ENCODE measurements at places on chromosomes 2 and 18.

DNA sequence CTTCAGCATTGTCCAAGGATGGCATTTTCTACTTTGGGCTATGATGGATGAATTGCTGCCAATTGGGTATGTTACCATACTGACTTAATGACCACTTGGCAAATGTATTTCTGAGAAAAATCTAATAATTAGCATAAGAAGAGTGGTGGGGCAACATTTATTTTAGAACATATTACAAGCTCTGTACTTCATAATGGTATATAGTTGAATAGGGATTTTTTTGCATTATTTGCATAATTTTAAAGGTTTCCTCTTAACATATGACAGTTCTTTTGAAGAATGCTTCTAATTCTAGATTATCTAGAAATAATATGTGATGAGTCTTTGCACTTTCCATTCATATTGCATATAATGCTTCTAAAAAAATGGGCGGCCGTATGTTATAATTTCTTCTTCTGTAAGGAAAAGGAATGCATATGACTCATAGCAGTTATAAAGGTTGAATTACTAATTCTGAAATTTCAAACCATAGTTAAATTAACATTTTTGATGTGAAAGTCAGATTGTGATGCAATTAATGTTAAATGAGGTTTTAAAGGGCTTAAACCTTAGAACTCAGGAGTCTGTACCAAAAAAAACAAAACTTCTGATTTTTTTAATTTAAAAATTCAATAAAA, 1652.3 kb upstream of the SLC39A10 start:
- no peak for DNase-seq

DNA sequence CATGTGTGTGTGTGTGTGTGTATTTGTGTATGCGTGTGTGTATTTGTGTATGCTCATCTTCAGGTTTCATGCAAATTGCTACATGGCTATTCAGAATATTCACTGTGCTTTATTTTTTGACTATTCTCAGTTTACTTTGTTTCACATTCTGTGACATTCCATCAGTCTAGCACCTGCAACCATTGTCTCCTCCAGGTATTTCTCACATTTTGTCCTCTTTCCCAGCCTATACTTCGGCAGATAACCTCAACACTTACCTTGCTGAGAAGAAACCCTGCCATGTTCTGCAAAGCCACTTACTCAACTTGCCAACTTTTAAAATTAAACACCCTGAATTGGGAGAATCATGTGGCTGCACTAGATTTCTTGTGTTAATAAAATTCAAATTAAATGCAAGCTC, 135.4 kb upstream of the REG3A start:
- no peak for DNase-seq

DNA sequence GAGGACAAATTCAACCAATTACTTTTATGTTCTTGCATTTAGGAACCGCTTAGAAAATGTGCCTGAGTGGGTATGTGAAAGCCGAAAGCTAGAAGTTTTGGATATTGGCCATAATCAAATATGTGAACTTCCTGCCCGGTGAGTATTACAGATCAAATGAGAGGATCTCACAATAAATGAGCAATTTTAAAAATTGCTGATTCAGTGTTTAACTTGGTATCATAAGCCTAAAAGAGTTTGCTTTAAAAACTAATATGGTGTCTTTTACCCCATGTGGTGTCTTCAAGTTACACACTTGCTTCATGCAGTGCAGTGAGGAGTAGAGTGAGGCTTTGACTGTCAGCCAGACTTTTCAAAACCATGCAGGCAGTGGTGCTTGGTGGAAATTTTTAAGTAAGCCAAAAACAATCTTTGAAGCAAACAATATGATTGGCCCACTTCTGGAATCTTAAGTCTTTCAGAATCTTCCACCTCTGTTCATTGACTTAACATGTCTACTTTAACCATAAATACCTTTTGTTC, 199.6 kb downstream of the PHLPP1 start:
- no peak for DNase-seq

DNA sequence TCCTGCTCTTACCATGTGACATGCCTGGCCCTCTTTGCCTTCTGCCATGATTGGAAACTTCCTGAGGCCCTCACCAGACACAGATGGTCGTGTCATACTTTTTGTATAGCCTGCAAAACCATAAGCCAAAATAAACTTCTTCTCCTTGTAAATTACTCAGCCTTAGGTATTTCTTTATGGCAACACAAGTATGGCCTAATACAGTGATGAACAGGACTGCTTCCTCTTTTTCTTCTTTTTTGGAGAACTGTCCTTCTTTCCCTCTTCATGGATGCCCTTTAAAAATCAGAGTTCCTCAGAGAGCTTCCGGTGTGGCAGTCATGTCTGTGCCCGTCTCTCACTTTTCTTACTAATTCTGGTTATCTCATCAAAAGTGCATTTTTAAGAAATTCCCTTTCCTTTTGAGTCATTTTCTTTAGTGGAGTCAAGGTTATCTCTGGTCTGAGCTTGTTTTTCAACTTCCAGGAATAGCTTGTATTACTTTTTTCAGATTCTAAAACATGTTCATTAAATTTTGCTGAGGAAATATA, 9.2 kb upstream of the IL1A start:
- DNase-seq = no peak

DNA sequence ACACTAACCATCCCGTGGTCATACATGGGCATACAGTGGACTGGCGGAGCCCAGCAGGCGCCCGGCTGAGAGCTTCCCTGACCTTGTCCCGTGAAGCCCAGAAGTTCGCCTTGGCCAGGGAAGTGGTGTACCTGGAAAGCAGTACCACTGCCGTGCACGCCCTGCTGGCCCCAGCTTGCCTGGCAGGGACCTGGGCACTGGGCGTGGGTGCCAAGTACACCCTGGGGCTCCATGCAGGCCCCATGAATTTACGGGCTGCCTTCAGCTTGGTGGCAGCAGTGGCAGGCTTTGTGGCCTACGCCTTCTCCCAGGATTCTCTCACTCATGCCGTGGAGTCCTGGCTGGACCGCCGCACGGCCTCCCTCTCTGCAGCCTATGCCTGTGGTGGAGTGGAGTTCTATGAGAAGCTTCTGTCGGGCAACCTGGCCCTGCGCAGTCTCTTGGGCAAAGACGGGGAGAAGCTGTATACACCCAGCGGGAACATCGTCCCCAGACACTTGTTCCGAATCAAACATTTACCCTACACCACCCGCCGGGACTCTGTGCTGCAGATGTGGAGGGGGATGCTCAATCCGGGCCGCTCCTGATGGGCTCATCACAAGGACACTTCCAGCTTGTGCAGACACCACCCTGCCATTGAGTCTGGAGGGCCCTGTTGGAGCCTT, 2.3 kb downstream of the TMEM177 start:
- DNase-seq = peak; percentile 84

- DNase-seq = no peak
Observed at GRCh38 chr2:119859528-119859927, 99.8 kb downstream of the PTPN4 start.

GRCh38 chr2:181235683-181236459, 221.3 kb upstream of the ITGA4 start:
- no peak for DNase-seq

GRCh38 chr18:55794288-55795052, 206.5 kb upstream of the TCF4 start:
- DNase-seq = no peak

- no peak for DNase-seq
Observed at GRCh38 chr2:39631256-39631655, 34.5 kb upstream of the TMEM178A start.

- no peak for DNase-seq
Observed at GRCh38 chr2:151067658-151068369, 193.8 kb downstream of the RBM43 start.

- DNase-seq = peak; percentile 84
Observed at GRCh38 chr2:192194866-192195547, at the start of gene TMEFF2. TSS of gene TMEFF2 (minus strand) at chr2:192194933. CDS start at chr2:192194524, 409 bp downstream.

DNA sequence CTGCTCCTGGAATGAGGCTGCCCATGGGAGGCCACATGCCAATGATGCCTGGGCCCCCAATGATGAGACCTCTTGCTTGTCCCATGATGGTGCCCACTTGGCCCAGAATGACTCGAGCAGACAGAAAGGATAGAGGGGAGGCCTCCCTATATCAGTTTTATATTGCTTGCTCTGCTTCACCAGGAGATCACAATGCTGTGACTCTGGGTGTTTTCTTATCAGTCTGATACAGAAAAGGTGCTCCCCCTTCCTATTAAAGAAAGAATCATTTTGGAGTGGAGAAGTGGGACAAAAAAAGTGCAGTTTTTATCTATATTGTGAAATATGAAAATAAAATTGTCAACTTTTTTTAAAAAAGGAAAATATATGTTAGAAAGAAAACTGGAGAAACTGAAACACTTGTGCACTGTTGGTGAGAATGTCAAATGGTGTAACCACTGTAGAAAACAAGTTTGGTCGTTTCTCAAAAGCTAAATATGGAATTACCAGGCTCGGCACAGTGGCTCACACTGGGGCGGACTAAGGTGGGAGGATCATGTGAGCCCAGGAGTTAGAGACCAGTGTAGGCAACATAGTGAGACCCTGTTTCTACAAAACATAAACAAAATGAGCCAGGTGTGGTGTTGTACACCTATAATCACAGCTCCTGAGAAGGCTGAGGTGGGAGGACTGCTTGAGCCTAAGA, 21.8 kb downstream of the LPIN2 start:
- DNase-seq = no peak

DNA sequence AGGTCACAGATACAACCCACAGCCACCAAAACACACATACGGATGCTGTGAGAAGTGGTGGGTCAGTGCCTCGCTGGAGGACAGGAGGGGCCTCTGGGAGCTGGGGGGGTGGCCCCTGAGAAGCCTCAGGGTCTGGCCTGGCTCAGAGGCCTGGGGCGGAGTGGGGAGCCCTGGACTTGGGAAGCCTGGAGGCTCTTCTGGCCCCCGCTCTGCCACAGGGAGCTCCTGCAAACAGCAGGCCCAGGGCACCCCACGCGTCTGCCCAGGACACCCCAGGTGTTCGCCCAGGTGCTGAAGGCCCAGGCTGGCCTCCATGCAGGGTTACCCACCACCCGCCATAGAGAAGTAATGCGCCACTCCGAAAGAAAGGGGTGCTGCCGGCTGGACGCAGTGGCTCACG, 25.9 kb downstream of the THAP4 start:
- no peak for DNase-seq

GRCh38 chr2:25561136-25561850, 112.1 kb downstream of the DTNB start:
- no peak for DNase-seq

DNA sequence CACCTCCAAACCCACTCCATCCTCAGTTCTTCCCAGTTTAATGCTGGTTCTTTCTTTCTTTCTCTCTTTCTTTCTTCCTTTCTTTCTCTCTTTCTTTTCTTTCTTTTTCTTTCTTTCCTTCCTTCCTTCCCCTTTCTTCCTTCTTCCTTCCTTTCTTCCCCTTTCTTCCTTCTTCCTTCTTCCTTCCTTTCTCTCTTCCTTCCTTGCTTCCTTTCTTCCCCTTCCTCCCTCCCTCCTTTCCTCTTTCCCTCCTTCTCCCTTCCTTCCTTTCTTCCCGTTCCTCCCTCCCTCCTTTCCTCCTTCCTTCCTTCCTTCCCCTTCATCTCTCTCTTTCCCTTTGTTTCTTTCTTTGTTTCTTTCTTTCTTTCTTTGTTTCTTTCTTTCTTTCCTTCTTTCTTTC, 50.9 kb downstream of the PDCL3 start:
- DNase-seq = no peak

DNA sequence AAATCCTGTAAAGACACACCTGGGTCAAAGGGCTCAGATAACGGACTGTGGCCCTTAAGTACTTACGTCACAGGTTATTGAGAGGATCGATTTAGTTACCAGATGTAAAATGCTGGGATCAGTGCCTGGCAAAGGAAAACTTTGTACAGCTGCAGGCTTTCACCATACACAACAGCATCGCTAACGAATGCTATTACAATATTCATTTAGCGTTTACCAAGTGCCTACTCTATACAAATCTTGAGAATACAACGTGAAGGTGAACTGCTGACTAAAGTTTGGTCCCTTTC, 619 bp upstream of the MSH6 start:
- no peak for DNase-seq

DNA sequence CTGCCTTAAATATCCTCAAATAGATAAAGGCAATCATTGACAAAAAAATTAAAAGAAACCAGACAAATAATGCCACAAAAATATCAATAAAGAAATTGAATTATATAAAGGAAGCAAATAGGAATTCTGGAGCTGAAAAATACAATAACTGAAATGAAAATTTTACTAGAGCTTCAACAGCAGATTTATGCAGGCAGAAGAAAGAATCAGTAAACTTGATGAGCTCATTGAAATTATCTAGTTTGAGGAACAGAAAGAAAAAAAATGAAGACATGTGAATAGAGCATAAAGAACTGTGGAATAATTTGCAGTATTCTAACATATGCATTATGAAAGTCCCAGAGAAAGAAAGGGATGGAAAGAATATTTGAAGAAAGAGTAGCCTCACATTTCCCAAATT, 41.9 kb upstream of the ZCCHC2 start:
- no peak for DNase-seq
